ENCODE measurements at places on chromosomes 11 and 22.

GRCh38 chr22:28406246-28406645, 273.4 kb downstream of the TTC28 start:
- DNase-seq: no peak

DNA sequence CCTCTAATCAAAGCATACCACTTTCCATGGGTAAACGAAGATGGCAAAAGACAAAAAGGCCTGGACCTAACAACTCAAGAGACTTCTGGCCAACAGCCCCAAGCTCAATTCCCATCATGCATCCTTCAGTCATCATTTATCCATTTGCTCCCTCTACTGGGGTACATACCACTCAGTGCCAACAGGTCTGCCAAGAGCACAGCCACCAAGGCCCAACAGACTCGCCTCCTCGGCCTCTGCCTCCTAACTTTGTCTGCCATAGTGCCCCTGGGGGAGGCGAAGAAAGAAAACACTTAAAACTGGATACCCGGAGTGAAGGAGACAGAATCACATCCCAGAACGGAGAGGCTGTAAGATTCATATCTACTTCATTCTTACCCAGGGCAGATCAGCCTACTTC, 1.1 kb downstream of the HYOU1 start:
- no peak for DNase-seq

- no peak for DNase-seq
These were observed 69.3 kb upstream of the TNRC6B start for GRCh38 chr22:40108396-40108795.

- DNase-seq: no peak
These were observed 3.1 kb downstream of the APOBEC3G start for GRCh38 chr22:39080052-39080762.

DNA sequence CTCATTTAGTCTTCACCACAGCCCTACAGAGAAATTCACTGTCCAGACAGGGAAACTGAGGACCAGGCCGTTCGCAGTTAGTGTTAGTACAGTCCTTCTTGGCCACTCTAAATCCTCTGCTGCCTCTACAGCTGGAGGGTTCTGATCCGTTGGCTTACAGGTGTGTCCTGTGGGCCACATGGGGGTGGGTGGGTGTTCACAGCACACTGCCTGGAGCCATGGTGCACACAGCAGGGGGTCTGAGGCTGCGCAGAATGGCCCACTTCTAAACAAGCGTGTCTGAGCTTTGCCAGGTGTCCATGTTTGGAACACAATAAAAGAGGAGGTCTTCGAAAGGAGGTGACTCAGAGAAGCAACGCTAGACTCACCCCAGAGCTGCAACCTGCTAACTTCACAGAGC, 249.0 kb downstream of the ST3GAL4 start:
- no peak for DNase-seq

DNA sequence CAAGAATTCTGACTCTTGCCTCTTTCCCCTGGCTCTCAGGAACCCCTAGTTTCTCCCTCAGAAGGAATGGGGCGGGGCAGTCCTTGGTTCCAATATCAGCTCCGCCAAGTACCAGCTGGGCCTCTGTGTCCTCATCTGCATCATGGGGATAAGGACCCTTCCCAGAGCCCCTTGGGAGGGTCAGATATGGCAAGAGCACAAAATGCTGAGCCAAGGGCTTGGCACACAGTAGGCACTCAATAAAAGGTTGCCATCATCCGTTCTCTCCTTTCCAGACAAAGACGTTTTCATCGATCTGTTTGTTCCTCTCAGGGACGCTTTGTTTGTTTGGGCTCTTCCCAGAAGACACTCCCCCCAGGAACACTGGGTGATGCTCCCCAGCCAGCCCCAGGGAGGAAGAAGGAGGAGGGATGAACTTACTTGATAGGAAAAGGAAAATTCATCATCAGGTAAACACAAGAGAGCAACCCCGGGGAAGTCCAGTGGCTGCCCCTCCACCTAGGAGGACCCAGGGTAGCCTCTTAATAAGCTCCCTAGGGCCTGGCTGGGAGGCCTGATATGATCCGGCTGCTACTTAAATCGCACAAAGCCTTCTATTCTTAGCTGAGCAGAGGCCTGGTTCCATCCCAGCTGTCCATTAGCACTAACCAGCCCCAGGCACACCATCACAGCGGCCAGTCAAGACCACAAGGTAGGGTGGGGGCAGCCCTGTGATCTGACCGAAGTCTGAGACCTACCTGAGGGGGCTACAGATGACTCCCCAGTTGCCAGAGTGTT, 19.6 kb downstream of the GDPD5 start:
- no peak for DNase-seq

DNA sequence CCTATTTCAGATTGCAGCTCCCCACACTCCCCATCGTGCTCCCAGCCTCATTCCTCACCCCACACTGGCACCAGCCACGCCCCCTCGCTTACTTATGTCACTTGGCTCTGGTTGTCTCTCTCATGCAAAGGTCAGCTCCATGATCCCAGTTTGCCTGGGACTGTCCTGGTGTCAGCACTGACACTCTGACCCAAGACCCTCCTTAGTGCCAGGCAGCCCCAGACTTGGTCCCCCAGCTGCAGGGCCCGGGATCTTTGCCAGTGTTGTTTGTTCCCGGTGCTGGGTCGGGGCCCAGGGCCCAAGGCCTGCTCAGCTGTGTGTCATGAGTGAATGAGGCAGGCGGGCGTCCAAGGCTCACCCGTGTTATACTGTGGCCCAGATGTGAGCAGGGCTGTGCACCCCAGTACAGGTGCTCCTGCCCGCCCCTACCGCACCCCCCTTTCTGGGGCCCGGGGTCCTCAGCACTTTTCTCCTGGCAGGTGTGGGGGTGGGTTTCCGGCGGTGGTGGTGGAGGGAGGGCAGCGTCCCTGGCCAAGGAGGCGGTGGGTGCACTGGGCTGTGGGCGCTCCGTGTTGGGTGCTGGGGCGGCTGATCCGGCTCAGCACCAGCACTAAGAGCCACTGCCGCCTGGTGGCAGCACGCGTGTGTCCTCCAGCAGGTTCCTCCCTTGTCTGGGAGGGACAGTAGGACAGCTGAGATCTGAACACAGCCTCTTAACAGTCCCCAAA, 19.5 kb downstream of the IL17REL start:
- peak; percentile 48 for DNase-seq

DNA sequence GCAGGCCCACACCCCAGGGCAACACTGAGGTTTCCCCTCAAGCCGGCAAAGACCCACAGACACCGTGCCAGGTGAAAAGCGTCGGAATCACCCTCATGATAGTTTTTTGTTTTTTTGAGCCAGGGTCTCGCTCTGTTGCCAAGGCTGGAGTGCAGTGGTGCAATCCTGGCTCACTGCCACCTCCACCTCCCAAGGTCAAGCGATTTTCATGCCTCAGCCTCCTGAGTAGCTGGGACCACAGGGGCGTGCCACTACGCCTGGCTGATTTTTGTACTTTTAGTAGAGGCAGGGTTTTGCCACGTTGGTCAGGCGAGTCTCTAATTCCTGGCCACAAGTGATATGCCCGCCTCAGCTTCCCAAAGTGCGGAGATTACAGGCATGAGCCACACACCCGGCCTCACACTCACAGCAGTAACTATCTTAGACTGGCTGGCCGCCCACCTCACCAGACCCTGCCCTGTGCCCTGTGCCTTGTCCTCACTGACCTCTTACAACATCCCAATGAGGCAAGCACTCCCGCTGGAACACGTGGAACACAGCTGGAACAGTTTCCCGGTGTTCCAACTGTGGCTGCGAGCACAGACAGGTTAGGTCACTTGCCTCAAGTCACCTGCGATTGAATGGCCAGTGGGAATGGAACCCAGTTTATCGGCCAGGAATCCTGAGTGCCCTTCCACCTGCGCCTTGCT, 21.1 kb downstream of the LRRC10B start:
- DNase-seq: no peak

- no peak for DNase-seq
These were observed 15.2 kb downstream of the ROBO4 start for GRCh38 chr11:124882339-124883071.

GRCh38 chr11:118892514-118892913, 8.8 kb downstream of the CXCR5 start:
- no peak for DNase-seq

DNA sequence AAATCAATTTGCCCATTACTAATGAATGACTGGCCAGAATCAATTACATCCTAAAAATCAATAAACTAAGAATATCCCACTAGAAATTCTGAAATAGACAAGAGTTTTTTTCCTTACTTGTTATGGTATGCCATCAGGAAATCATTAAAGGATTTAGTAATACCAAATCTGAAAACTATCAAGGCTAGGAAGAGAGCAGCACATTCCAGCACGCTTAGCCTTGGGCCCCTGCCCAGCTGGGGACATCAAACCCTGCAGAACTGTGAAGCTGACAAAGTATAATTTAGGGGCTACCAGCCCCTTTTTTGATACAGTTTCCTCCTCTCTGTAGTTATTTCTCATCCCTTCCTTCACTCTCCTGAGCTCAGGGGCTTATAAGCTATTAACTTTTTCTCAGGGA, 247.8 kb upstream of the ZC3H12C start:
- DNase-seq: no peak

DNA sequence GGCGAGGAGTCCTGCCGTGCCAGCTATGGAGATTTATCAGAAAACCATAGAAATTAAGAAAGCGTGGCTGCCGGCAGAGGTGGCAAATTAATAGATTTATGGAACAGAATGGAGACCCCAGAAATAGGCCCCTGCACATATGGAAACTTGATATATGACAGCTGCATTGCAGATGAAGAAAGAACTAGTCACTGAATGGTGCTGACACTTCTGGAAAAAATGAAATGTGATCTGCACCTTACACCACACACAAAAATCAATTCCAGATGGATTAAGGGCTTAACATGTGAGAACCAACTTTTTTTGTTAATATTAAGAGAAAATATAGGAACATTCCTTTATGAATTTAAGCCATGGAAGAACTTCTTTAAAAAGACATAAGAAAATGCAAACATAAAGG, 40.3 kb upstream of the TSKU start:
- DNase-seq: no peak

DNA sequence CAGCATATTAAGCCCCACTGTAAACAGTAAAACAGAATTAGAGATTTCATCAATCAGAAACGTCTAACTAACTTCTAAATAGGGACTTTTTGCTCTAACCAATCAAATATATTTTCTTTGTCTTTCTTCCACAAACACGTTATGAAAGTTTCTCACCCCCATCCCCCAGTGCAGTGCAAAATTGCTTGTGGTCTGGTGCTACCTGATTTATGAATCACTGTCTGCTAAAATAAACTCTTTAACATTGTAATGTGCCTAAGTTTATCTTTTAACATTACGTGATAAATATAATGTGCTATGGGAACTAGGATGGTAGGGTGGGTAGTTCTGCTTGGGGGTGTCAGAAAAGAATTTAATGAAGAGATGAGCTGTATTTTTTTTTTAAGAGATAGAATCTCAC, 47.3 kb upstream of the SLC5A1 start:
- no peak for DNase-seq

GRCh38 chr11:72224564-72225410, at the start of gene INPPL1:
Gene INPPL1 (plus strand): TSS chr11:72224767. CDS start chr11:72224985, 218 bp downstream.
- no peak for DNase-seq

GRCh38 chr22:43110444-43110926, at the start of gene BIK:
Gene BIK (plus strand): TSS chr22:43110750. CDS start chr22:43124023, 13,273 bp downstream.
- DNase-seq: no peak

DNA sequence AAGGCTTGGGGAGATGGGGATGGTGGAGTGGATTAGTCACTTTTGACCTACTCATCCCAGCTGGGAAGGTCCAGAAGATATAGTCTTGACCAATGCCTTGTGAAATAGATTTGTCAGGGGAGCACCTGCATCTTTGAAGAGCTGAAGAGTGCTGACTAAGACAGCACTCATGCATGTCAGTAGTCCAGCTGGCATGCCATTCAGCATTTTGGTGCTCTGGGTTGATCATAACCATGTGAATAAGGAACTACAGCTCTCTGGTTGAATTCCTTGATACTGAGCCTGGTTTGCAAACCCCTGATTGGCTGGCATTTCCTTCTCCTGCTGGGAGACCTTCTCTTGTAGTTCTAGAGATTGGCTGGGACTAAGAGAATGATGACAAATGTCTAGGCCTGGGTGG, 106.8 kb upstream of the ALX4 start:
- DNase-seq: no peak

DNA sequence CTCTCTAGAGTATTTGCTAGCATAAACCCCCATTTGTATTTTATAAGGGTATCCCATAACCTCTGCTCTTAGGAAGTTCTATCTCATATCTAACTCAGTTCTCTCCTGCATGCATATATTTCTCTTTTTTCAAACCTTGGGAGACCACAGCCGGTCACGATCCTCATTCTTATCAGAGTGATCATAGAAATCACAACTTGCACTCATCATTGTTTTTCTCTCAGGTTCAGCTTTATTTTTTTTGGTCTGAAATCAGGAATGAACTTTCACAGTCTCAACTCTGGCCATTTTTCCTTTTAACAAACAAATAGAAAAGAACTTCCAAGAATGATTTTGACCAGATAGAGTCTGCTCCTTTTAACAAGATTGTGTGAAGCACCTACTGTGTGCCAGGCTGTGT, 98.6 kb upstream of the BLID start:
- no peak for DNase-seq

DNA sequence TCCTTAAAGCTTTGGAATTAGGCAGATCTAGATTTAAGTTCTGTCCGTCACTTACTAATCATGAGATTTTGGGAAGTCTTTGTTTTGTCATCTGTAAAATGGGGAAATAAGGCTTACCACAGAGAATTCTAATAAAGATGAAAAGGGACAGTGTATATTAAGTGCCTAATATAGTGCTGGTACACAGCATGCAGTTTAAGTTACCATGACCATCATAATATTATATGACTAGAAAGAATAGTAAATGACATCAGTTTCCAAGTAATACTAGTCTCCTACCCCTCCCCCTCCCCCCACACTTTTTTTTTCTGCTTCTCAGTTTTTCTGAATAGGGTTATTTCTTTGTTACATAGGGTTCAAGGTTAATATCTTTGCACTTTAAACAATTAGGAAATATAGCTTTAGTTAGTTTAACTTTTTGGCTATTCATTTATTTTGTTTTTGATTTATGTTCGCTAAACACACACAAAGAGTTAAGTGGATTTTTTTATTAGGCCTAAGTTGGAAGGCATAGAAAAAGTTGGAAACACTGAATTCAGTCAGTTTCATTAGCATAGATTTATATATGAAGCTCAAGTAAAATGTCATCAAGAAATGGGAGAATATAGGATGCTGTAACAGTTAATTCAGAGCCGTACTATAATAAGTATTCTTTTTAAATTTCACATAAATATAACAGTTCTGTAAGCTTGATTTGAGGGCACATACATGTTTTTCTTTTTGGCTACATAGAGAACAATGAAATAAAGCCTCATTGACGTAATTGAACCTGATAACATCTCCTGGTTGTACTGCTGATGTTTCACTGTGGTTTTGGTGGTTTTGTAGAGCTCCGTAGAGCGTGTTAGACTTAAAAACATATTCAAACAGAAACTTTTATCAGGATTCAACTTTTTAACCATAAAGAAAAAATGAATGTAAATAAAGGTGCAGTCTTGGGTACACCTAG, 121.2 kb downstream of the PDE3B start:
- DNase-seq: peak; percentile 8

- DNase-seq: no peak
These were observed 1.9 kb upstream of the C11orf52 start for GRCh38 chr11:111916768-111917167.

- DNase-seq: no peak
These were observed 5.5 kb downstream of the RAB3IL1 start for GRCh38 chr11:61911701-61912529.

- DNase-seq: no peak
These were observed 95.3 kb downstream of the DBX1 start for GRCh38 chr11:20064961-20065405.
